ENCODE measurements at places on chromosomes 5 and 9.

DNA sequence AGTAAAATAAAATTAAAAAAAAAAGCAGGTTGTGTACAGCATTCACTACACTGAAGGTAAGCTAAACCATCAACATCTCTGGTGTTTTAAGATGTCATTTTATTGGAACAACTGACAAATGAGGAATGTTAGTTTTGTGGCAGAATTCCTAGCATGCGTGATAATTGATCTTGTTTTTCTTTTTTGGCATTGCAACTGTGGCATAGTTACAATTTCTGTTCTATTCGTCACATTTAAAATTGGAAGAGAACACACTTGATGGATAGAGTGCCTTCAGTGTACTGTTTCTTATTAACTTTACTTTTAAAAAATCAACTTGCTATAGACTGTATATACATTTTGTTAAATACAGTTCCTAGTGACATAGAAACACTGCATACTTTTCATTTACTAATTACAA lies 43.6 kb upstream of the TNFSF15 start:
- no peak for DNase-seq

DNA sequence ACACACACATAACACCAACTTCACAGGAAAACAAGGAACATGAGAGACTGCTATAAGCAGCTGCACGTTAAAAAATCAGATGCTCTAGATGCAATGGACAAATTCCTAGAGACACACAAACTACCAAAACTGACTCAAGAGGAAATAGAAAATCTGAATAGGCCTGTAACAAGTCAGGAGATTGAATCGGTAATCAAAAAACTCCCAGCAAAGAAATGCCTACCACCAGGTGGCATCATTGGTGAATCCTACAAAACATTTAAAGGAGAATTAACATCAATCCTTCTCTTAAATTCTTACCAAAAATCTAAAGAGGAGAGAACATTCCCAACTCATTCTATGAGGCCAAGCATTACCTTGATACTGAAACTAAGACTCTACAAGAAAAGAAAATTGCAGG lies 54.9 kb downstream of the NDST1 start:
- peak; percentile 57 for DNase-seq

DNA sequence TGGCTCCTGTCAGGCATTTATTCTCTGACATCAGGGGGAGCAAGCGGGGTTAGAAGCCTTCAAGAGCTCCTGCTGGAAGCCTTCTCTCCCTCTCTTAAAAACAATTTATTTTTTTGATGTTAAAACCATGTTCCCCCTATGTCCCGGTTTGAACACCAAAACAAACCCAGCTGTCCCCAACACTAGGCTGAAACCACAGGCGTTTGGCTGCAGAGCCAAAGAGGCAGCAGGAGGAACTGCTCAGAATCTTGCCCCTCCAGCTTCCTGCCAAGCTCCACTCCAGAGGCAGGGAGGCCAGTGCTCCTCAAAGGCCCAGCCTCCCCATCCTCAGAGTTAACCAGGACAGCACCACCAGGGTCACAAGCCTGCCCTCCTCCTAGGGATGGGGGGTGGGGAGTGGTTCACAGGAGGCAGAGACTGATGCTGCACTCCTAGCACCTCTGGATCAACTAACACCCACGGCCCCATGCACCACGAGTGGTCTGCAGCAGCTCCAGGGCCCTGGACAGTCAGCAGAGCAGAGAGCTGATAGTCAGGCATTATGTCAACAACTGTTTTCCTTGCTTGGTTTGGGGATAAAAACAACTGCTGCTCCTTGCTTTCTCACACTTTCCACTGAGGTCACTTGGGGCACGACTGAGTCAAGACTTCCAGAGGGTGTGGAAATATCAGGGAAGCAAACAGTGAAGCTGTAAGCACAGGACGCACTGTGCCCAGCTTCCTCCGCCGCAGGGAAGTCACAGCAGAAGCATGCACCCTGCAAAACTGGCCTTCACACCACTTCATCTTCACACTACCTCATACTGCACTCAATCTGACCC lies 96.5 kb upstream of the ADRA1B start:
- DNase-seq: no peak

DNA sequence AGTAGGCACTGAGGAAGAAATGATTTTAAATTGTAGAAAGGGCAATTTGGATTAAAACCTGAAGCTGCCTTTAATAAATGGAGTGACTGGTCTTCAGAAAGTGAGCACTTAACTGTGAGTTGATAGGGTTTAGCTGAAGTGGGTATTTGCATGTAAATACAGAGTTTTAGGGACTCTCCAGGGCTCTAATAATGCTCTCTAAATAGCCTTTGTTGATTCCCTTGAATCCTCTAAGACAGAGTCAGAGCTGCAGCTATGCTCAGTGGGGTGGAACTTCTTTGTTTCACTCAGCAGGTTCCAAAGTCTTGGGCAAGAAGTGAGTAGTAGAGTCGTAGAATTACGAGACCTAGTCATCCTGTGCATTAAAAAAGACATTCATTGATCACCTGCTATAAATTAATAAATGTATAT lies 21.4 kb downstream of the GLRA1 start:
- no peak for DNase-seq

GRCh38 chr5:61767231-61768080 lies 435.4 kb downstream of the ZSWIM6 start:
- DNase-seq: no peak

GRCh38 chr5:110925398-110925797 lies 146.1 kb upstream of the TSLP start:
- no peak for DNase-seq

DNA sequence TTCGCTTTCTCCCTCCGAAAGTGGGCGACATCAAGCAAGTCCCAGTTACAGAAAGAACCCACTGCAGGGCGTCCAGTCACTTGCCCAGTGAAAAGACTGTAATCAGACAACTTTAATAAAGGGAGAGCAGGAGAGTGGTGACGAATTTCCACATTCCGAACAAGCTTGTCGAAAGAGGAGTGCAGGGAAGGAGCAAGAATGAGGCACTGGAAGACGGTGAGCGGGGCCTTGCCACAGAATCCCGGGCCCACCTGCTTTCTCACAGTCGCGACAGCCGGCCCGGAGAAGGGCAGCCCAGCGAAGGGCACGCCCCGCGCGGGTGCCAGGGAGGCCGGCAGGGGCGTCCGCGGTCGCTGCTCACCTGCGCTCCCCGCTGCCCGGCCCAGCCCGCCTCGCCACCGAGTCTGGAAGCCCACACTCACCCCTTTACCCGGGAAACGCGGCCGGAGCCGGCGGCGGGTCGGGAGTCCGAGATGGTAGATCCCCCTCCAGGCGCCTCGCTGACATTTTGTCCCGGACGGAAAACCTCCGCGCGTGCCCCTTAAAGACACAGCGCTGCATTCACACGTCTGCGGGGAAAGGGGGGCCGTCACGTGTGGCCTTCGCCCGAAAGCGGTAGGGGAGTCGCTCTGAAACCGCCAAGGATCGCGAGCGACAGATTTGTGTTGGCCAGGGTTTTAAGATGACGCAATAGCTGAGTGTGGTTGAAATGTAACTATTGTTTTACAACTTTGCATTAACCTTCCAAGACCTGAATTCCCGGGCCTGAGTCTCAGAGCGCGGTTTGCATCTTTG lies at the start of gene ZBED3:
Gene ZBED3, minus strand, starts transcription at position 597 of the 795 bp plus-strand sequence. CDS start 9,407 bp downstream, outside the sequence.
- DNase-seq: peak; percentile 68

GRCh38 chr9:136343121-136343883 lies 16.0 kb downstream of the GPSM1 start:
- no peak for DNase-seq

- no peak for DNase-seq
Measured at GRCh38 chr5:32531885-32532520, 53.4 kb upstream of the SUB1 start.

GRCh38 chr9:78294290-78295176 lies 2.4 kb upstream of the PSAT1 start:
- DNase-seq: no peak

- peak; percentile 58 for DNase-seq
Measured at GRCh38 chr9:114505187-114506081, at the start of gene WHRN. WHRN (minus strand) TSS chr9:114505473; CDS start chr9:114504801, 672 bp downstream.

DNA sequence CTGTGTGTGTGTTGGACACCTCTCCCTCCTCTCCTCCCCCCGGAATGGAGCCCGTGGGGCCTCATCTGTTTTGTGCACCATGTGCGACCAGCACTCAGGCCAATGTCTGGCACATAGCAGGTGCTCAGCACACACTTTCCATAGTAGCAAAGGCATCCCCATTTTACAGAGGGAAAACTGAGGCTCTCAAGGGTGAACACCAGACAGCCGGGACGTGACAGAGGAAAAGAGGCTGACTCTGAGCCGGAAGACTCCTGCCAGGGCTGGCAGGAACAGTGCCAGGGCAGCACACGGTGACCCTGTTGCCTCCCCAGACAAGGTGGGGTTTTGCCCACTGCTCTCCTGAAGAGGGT lies 1.8 kb upstream of the AGPAT2 start:
- no peak for DNase-seq

DNA sequence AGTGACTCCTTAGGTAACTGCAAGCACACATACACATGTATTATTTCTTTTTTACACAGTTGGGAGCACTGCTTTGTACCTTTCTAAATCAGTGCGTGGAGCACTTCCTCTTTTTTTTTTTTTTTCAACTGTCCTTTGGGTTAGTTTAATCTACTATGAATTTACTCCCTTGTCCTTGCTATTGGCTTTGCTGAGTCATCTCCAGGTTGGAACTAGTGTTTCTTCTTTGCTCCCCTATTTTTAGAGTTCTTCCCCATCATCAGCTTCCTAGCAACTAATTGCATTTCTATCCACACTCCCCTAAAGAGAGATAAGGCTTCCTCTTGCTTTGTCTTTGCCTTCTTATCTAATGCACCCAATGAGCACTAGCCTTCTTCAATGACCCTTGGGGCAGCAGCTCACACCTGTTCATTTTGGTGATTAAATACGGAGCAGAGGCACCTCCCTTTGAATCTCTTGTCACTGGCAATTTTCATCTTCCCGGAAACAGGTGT lies 24.3 kb downstream of the S100Z start:
- peak; percentile 14 for DNase-seq

GRCh38 chr5:28468166-28468565 lies 1429.8 kb upstream of the CDH9 start:
- DNase-seq: peak; percentile 57

- no peak for DNase-seq
Measured at GRCh38 chr5:80064124-80064523, 29.0 kb downstream of the THBS4 start.

- no peak for DNase-seq
Measured at GRCh38 chr9:138102246-138103051, 224.9 kb downstream of the CACNA1B start.

- no peak for DNase-seq
Measured at GRCh38 chr5:31361234-31361633, 167.7 kb downstream of the CDH6 start.

DNA sequence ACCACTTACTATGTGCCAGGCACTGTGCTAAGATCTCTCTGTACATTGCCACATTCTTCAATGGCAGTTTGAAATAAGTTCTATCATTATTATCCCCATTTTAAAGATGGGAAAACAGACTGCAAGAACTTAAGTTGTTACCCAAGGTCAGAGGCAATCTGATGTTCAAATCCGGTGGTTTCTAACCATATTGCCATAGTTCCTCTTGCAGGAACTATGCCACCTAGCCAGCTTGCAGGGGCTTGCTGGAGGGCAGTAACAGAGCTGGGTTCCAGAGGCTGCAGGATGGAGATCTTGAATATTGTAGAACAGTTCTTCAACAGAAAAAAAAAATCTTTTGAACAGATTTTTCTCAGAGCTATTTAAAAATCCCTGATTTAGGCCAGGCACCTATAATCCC lies 71.8 kb upstream of the TNFAIP8 start:
- DNase-seq: no peak

DNA sequence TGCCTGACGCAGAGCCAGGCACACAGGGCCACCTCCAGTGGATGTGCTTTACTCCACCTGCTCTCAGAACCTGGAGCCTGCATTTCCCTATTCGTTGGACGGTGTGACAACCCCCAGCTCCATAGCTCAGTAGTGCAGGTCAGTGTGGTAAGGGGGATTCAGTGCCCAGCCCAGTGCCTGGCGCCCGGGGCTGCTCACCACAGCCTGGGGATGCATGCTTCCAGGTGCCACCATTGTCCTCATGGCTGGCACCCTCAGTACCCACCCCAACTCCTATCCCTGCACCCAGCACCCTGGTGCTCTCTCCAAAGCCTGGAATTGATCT lies 32.8 kb upstream of the ADAMTS2 start:
- DNase-seq: no peak

GRCh38 chr9:84590706-84591105 lies 78.8 kb upstream of the NTRK2 start:
- DNase-seq: no peak

- no peak for DNase-seq
Measured at GRCh38 chr5:157358871-157359270, 92.9 kb downstream of the CYFIP2 start.

GRCh38 chr9:98039607-98040017 lies 16.9 kb upstream of the NANS start:
- no peak for DNase-seq

DNA sequence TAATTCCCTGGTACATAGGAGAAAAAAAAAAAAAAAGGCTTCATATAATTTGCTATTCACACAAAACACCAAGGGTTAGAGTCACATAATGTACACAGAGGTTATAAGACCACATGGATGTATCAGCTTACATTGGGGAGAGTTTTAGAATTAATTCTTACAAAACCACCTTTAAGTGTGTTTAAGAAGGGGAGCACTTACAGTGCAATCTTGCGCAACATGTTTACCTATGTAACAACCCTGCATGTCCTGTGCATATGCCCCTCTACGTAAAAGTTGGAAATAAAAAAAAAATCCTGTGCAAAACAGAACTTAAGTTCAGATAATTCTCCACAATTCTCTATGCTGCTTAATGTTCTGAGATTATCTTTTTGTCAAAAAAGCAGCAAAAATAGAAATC lies 190.0 kb downstream of the DENND1A start:
- no peak for DNase-seq

- DNase-seq: peak; percentile 91
Measured at GRCh38 chr5:169583424-169584220, at the start of gene SPDL1. SPDL1 (plus strand) TSS chr5:169583773; CDS start chr5:169588417, 4,644 bp downstream.

DNA sequence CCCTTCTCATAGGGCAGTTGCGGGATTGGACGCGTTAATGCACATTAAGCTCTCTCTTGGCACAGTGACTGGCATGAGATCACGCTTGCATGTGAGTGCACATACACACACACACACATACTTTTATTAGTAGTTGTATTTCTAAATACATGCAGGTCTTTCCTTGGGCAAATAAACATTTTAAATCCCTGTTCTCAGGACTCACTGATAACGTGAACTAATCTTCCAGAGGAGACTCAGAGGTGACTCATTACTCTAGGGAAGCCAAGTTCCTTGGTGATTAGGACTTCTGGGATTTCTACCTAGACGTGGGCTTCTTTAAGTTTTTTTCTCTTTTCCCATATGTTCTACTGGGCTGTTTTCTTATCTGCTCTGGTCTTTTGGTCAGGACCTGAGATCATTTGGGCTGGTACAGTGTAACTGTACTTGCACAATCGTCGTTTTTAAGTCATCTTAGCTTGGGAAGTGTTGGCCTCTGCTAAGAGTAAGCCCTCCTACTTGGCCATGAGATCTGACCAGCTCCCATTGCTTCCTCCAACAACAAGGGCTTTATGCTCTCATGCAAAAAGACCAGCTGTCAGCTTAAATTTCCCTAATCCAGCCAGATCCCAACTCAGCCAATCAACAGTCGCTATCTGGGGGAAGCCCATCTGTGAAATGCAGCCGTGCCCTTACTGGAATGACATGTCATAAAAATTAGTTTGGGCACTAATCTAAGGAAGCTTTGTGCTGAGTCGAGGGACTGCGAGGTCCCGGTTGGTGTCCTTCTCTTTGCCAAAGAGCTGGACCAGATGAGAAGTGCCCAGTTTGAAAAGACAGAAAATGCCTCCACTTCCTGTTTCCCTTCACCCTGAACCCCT lies 176.4 kb upstream of the ANKRD55 start:
- no peak for DNase-seq
